Right lung (tissue), 10 donors: ENCODE measurements at places on chromosomes 12 and 14.

- no peak for DNase-seq
Observed at GRCh38 chr14:100159094-100159864, at the start of gene DEGS2. Gene DEGS2 (minus strand): TSS chr14:100159645. CDS start chr14:100159587, 58 bp downstream.

GRCh38 chr14:31122098-31122611 lies 85.4 kb downstream of the HECTD1 start:
- no peak for DNase-seq

DNA sequence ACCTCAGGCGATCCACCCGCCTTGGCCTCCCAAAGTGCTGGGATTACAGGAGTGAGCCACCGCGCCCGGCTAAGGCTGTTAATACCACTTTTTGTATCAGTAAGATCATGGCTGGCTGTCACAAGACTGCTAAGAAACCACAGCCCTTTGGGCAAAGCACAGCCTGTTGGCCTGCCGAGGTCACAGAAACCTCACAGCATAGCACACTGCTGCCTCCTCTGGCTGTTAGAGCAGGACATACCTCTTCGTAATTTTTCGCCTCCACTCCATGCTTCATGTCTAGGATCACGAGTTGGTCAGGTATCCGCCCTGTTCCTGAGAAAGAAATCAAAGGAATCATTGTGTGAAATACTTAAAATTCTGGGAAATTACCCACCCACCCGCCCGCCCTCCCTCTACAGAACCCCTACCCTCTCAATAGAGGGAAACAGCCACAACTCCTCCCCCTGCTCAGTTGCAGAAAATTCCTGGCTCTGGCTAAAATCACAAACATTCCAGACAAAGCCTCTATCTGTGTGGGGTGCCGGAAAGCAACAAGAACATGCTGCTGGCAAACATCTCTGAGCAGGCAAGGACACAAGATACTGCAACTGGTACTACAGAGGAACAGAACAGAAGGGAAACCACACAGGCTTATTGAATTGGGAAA lies 20.7 kb upstream of the NEK9 start:
- DNase-seq = peak; percentile 40

DNA sequence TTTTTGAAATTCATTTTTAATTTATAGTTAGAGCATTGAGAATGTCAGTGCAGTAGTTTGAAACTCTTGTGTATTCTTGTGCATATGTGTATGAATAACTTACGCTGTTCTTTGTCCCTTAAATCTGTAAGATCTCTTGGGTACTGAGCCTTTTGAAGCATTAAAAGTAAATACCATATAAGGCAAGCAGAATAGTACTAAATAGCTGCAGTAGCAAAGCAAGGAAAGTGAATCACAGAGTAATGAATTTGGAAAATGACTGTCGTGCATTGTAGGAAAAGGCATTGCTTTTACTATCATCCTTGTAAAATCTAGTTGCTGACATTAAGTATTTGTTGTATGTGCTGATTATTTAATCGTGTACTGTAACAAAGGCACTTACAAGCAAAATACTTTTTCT lies 12.1 kb downstream of the CNOT2 start:
- DNase-seq = no peak

- no peak for DNase-seq
Observed at GRCh38 chr14:64663174-64663573, 41.0 kb upstream of the PLEKHG3 start.

DNA sequence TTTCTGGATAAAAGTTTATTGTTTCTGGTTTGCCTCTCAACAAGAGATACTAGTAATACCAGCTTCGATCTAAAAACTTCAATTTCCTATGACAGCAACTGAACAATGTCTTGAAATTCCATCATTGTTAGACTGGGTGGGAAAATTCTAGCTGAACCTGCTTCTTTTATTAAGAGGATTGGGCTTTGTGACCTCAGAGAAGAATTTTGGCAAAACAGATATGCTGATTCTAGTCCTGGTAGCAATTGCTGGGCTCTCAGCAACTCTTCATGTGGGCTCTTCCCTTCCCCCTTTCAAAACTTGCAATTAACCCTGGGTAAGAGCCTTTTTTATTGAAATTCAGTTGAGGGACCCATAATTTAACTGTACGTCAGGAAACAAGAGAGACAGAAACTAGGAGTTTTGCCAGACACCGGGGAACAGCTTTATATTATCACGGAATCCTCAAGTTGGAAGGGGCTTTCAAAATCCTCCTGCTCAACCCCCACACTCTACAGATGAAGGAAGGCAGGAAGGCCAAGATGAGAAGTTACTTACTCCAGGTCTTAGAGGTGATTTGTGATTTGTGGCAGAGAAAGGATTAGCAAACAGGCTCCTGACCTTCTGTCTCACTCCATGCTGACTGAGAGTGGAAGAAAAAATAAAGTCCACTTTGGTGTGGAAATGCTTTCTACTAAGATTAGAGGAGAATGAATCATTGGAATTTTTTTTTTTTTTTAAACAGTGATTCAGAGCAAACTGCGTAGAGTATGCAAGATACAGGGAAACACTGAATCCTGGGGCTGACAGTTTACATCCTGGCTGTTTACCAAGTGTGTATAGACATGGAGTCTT lies 239.0 kb upstream of the ATP2B1 start:
- no peak for DNase-seq

DNA sequence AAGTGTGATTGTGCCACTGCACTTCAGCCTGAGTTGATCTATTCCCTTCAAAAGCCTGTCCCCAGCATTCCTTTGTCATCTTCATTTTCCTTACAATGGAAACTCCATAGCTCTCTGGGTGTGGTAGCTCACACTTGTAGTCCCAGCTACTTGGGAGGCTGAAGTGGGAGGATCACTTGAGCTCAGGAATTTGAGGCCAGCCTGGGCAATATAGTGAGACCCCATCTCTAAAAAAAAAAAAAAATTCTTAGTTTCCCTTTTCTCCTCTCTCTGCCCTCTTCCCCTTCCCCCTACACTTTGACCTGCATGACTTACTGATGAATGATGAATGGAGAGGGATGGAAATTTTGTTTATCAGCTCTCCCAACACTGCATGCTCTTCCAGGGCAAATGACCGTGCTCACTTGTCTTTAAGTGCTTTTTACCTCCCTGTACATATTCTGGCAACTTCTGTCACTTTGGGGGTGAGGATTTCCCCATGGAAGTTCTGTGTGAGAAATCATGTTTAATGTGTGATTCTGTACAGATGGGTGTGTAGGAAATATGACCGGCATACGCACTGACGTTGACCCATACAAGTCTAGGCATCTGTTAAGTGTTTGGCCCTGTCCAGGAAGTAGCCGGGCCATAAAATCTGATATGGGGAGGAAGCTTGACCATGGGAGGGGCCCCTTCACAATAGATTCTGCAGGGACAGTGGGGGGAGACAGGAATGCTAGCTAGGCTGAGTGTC lies 65.4 kb downstream of the ZFP36L1 start:
- no peak for DNase-seq

DNA sequence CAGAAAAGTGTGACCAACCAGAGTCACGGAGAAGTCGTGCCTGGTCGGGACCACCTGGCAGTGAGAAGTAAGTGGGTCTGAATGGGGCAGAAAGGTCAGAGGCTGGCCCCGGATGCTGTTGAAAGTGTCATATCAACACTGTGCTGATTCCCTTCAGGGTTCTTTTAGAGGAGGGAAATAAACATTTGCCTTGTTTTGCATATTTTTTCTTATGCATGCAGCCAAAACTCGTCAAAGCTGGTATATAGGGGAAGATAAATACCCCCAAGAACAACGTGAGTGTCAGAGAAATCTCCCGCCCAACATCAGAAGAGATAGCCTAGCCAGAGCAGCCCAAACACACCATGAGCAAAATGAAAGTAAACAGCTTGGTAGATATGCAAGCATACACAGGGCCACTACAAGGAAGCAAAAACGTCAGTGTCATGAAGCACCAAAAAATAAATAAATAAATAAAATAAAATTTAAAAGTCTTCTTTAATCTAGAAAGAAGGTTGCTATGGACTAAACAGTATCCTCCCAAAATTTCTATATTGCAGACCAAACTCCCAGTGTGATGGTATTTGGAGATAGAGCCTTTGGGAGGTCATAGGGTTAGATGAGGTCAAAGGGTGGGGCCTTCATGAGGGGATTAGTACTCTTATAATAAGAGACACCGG lies 22.1 kb downstream of the EIF5 start:
- DNase-seq = no peak

DNA sequence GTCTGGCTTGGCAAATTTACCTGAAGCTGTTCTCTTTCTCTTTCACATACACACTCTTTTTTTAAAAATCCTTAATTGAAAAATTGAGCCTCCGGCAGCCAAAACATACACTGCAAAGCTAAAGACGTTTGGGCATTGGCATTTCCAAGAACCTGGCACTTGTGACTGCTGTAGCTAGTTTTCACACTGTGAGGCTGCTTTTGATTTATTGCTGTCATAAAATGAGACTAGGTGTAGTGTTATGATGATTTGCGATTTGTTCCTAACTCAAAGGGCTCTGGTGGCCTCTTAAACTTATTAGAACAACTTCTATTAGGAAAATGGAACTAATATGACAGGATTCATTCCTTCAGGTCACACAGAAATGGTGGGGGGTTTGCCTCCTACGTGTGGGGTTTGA lies 377.1 kb upstream of the FAR2 start:
- DNase-seq = no peak

GRCh38 chr14:102080183-102081080 lies 6.4 kb downstream of the HSP90AA1 start:
- no peak for DNase-seq

GRCh38 chr12:98698603-98699463 lies 53.7 kb downstream of the APAF1 start:
- peak; percentile 51 for DNase-seq

GRCh38 chr14:96205978-96206360 lies 1.3 kb downstream of the BDKRB2 start:
- no peak for DNase-seq

- no peak for DNase-seq
Observed at GRCh38 chr14:56098021-56098420, 20.2 kb upstream of the PELI2 start.

DNA sequence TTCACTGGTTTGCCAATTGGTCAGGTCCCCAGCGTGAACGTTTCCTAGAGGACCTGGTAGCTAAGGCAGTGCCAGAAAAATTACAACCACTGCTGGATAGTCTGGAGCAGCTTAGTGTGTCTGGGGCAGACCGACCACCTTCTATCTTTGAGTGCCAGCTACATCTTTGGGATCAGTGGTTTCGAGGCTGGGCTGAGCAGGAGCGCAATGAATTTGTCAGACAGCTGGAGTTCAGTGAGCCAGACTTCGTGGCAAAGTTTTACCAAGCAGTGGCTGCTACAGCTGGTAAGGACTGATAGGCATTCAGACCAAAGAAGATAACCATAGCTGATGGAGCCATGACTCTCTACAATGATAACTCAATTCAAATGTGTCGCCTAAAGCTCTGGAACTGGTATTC lies 2.5 kb downstream of the C14orf119 start:
- DNase-seq = no peak

DNA sequence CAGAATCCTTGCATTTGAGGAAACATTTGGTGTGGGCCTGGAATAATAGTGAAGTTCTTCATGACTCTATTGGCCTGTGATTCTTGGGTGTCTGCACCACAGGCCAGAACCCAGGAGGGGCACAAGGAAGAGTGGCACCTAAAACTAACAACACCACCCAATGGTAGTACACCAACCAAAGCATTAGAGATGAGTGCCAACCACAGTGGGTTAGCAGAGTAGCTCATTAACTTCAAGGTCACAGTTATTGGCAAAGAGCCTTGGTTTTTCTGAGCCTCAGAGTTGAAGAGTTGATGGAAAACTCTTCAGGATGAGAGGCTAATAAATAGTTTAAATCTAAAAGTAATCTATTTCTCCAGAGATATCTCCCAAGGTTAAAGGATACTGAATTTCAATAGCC lies 57.0 kb downstream of the HELB start:
- no peak for DNase-seq

GRCh38 chr14:101294136-101294535 lies 267.2 kb upstream of the DIO3 start:
- no peak for DNase-seq

- DNase-seq = no peak
Observed at GRCh38 chr14:100828031-100828769, 2.3 kb downstream of the MEG3 start.

GRCh38 chr12:114949058-114949820 lies 265.3 kb upstream of the TBX3 start:
- no peak for DNase-seq

GRCh38 chr12:124868252-124869058 lies 4.8 kb upstream of the SCARB1 start:
- no peak for DNase-seq

GRCh38 chr12:92289629-92290349 lies 144.1 kb upstream of the BTG1 start:
- no peak for DNase-seq

DNA sequence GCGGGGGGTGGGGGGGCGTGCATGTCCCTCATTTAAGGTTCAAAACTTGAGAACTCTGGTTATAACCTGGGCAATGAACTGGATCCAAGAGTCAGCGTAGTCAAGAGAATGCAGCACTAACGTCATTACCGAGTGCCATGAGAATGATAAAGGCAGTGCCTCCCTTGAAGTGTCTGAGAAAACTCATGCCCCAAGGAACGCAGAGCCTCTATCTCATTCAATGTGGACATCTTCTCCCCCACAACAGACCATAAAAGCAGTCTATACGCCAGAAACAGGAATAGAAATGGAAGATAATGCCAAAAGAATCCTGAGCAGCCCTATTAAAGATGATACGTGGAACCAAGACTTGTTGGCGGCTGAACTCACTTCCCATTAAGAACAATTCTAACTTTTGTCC lies 208.6 kb downstream of the MED13L start:
- DNase-seq = no peak

- DNase-seq = no peak
Observed at GRCh38 chr12:118325081-118325480, 47.6 kb downstream of the TAOK3 start.

DNA sequence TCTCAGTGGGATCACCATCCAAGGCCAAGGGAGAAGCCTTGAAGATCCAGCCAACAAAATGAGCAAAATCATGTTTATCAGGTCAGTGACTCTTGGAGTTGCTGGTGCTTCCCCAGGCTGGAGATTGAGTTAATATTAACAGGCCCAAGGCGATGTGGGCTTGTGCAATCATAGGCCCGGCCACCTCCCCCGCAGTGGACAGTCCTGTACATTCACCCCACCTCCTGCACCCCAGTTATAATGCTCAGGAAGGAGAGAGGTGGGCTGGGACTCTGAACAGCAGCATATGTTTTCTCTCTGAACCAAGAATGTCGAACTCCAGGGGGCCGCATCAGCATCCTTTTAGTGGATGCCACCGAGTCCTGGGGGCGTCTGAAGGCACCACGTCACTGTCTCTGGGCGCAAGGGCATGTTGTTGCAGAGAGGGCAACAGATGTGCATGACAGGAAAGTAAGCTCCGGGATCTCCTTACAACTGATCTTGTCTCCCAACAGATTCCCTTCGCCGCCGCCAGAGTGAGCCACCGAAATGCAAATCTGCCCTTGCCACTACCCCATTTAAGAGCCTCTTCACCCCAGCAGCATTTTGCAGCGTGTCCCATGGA lies 32.2 kb upstream of the SERPINA6 start:
- peak; percentile 5 for DNase-seq
